ENCODE measurements at places on chromosomes 7 and 10. TPM values are rescaled to one million over a fixed set of nuclear protein-coding genes. Genes with fewer than 3 reads are reported as not detected.

Gene SPDYE9
- total RNA-seq = not detected

GRCh38 chr10:52785418-52785817 is 12.8 kb upstream of the MBL2 start:
- no peak for DNase-seq

GRCh38 chr7:155947051-155947450 is 134.8 kb upstream of the SHH start:
- no peak for DNase-seq

Gene GIMAP8
- 24.3 TPM for total RNA-seq

Gene LIPF
- not detected for total RNA-seq

Gene PLEKHS1
- total RNA-seq = 0.41 TPM

- no peak for DNase-seq
These were observed 20.9 kb downstream of the RBM33 start for GRCh38 chr7:155665079-155665956.

Gene SPDYE1
- not detected for total RNA-seq

DNA sequence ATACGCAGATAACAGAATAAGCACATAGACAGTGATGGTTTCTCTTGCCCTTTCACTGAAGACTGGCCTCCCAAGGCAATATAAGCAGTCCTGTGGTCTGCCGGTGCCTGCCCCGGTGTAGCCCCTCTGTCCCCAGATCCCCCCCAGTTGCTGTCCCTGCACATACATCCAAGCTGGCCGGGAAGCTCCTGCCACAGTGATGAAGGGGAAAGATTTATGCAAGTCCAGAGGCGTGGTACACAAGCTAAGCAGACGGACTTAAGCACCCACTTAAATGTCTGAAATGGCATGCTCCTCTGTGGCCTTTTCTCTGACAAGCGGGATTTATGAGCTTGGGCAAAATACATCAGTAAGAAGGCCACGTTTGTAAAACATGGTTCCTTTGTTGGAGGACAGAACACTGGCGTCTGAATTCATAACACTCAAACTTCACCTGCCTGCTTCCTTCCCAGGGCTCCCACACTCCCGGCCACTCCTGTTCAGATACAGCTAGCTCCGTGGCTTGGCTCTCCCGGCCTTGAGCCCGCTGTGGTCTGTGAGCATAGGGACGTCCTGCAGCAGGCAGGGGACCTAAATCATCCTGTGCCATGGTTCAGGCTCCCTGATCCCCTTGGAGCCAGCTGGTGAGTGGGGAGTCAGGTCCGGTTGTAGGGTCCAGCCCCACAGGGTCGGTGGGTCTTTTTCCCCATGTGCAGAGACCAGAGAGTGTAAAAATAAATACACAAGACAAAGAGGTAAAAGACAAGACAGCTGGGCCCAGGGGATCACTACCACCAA is 61.7 kb upstream of the PPP2R2D start:
- DNase-seq = no peak

DNA sequence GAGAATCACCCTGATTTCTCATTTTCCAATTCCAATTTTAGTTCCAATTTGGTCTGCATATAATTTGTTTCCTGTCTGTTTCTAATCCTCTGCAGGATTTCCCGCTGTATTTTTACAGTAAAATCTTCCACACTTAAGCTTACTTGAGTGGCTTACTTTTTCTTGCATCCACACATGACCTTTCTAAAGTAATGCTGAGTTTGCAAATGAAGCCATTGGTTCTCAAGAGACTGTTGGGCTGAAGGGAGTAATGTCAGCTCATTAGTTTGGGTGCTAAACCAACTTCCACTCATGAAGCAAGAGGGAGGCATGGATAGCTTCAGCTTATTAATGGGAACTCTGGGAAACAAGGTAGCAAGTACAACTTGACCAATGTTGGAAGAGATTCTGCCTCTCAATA is 146.4 kb downstream of the SNX10 start:
- DNase-seq = no peak

GRCh38 chr10:113169853-113170460 is 219.9 kb downstream of the TCF7L2 start:
- no peak for DNase-seq

DNA sequence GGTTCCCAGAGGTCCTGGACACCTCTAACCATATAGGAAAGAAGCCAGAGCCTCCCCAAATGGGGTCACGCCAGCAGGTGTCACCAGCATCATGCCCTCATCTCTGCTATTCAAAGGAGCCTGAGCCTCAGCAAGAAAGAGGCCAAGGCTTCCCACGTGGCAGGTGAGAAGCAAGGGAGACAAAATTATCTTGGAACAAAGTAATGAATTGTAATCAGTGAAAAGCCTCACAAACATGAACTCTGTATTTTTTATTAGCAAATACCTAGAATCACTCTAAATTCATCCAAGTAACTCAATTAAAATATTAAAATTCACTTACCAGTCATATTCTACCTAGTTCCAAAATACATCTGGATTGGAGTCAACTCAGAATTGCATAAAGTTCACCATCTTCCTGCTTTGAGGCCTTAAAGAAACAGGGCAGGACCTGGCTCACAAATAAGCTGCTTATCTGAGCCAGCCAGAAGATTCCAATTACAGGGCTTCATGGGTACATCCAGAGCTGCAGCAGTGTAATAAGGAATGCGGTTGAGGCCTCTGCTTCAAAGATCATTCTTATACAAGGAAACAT is 68.7 kb downstream of the SGMS1 start:
- DNase-seq = no peak

GRCh38 chr7:158917818-158918217 is 61.5 kb downstream of the DYNC2I1 start:
- no peak for DNase-seq

Gene PROSER2
- total RNA-seq = 48.2 TPM

Measured in kidney (tissue), 22 donors.